DMS53 (cell line): ENCODE measurements at places on chromosomes 16 and 17.

GRCh38 chr16:30184891-30185682 lies 1.7 kb downstream of the CORO1A start:
- DNase-seq, result no peak

- DNase-seq, result no peak
Measured at GRCh38 chr17:34769049-34769448, 189.7 kb downstream of the TMEM132E start.

DNA sequence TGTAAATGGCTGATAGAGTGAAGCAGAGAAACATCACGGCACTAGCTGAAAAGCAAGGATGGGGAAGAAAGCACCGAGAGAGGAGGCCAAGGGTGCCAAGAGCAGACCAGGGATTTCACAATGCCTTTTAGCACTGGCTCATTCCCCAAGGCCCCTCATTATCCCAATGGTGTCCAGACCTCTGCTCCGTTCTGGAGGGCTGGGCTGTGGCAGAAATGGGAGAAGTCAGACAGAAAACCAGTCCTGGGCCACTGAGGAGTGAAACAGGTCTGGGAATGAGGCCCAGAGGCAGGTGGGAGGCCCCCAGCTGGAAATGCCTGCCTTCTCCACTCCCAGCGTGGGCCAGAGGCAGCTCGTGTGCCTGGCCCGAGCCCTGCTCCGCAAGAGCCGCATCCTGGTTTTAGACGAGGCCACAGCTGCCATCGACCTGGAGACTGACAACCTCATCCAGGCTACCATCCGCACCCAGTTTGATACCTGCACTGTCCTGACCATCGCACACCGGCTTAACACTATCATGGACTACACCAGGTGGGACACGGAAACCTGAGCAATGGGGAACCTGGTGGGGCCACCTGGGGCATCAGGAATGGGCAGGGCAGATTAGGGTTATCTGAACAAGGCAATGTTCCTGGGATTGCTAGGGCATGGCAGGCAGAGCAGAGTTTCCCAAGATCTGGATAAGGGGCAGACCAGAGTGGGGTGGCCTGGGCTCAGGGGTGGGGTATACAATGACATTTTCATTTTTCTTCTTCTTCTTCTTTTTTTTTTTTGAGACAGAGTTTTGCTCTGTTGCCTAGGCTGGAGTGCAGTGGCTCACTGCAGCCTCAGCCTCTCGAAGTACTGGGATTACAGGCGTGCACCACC lies 20.3 kb downstream of the ANKRD40 start:
- peak; percentile 21 for DNase-seq

DNA sequence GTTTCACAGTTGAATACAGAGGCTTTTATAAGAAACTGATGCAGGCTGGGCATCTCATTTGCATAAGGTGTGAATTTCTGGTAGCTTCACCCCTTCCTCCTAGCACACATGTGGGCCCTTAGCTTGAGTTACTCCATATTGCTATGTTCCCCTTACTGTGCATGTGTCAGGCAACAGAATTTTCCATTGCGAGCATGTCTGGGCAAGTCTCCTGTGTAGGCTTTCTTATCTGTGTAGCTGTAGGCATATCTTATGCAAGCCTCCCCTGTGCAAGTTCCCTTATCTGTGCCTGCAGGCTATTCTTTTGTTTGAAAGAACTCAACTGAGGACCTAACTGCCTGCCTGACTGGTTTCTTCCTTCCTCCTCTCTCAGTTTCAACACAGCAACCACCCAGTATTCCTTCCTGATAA lies 597.4 kb upstream of the CDH5 start:
- no peak for DNase-seq

DNA sequence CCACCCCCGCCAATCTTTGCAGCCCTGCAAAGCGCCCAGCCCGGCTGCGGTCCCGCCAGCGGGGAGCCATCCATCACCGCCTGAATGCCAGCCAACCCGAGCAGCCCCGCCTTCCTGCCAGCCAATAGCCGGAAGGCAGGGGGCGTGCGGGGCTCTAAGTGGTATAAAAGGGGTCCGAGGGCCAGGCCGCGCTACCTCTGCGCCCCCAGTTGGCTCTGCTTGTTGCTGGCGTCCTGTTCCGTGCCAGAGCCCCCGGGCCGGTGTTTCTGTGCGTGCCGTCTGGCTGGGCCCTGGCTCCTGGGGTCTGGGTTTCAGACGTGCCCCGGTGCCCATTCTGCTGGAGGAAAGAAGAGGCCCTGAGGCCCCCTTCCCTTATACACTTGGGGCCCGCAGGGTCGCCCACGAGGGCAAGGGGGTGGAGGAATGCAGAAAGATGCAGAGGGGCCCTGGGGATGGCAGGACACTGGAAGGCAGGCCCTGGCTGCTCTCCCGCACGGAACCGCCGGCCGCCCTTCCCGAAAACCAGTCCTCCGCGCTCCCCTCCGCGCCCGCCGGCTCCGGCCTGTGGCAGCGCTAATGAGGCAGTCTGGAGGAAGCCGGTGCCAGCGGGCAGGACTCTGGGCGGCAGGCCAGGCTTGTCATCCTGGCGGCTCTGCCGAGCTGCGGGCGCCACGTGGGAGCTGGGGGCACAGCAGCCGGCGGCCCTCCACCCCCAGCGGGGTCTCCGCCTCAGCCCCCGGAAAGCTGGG lies 14.0 kb downstream of the COPZ2 start:
- peak; percentile 95 for DNase-seq

- peak; percentile 63 for DNase-seq
Measured at GRCh38 chr16:30895627-30896260, 670 bp upstream of the CTF1 start.
